ENCODE measurements at places on chromosomes 2 and 18.

- no peak for DNase-seq
These were observed 128.2 kb downstream of the MCFD2 start for GRCh38 chr2:46787364-46787763.

DNA sequence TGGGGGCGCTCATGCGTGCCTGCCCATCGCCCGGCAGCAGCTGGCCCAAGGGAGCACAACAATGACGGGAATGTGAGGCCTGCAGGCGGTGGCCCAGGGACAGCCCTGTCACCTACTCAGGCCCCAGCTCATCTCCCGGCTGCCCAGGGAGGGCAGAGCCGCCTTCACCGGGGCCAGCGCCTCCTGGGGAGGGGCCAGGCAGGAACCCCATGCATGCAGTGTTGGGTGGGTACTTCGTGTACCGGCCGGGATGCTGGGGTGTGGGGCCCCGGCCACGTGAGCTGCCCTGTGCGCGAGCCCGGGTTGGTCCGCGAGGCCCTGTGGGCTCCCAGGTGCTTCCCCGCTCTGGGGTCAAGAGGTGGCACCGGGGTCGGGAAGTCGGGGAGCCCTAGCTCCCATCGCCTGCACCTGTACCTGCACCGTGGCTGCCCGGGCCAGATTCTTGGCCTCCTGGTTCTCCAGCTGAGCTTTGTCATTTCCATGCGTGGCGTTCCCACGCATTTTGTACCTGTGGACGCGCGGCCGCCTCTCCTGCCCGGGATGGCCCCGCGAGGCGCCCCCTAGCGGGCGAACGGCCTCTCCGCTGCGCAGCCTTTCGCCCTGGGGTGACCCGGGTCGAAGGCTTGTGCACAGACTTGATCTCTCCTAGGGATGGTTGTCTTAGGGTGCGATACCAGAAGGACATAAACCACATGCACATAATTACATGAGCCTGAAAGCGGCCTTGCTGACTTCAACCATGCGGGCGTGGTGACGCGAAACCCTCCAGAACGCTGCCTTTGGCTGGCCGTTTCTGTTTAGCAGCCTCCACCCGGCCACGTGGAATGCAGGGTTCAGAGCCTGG, 950 bp downstream of the KLHL30 start:
- no peak for DNase-seq

GRCh38 chr2:11711354-11711716, 35.1 kb upstream of the LPIN1 start:
- DNase-seq = no peak

- no peak for DNase-seq
These were observed 287.9 kb upstream of the KLHL29 start for GRCh38 chr2:23096906-23097602.

GRCh38 chr18:59730896-59731295, 33.7 kb upstream of the CCBE1 start:
- no peak for DNase-seq

DNA sequence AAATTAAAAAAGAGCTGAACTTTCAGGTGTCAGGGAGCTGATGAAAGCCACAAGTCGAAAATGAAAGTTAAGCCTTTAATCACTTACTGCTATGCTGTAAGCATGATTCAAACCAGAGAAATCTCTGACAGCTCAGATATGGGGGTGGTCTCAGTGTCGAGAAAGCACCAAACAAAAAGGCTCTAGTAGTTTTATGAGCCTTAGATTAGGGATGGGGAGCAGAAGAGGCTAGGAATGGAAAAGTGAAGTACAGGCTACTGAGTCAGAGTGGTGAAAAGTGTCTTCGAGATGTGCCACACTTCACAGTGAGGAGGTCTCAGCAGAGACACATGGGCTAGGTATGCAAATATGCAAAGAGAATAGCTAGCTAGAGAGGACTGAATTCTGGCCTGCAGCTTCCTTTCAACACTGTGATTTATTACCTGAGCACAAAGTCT, 482.2 kb downstream of the SPAG16 start:
- DNase-seq = no peak

GRCh38 chr2:237692601-237693290, 65.4 kb downstream of the LRRFIP1 start:
- no peak for DNase-seq

DNA sequence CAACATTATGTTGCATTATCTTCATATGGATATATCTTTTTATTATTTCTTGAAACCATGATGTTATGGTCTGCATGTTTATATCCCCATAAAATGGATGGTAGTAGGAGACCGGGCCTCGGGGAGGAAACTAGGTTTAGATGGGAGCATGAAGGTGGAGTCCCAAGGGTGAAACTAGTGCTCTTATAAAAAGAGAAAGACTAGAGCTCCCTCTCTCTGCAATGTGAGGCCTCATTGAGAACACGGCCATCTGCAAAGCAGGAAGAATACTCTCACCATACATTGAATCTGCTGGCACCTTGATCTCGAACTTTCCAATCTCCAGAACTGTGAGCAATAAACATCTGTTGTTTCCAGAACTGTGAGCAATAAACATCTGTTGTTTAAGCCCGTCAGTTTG, 64.0 kb downstream of the NXPH2 start:
- DNase-seq = no peak

DNA sequence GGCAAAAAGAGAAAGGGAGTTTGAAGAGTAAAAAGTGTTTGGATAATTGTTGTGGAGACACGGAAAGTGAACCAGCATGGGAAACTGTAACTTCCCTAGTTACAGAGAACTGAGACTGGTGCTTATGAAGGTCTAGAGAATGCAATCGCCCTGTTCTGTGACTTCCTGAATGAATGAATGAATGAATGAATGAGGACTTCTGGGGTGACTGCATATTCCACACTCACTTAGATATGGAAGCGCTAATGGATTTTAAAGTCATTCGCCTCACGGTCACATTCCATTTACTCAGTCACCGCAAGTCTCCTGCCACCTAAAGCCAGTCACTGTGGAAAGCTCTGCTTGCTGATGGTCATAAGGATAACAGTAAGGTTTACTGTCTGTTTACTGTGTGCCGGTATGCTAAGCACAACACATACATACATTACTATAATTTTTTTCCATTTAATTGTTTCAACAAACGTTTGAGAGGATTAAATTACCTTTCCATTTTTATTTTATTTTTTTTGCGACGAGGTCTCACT, 138.2 kb downstream of the CABLES1 start:
- no peak for DNase-seq

DNA sequence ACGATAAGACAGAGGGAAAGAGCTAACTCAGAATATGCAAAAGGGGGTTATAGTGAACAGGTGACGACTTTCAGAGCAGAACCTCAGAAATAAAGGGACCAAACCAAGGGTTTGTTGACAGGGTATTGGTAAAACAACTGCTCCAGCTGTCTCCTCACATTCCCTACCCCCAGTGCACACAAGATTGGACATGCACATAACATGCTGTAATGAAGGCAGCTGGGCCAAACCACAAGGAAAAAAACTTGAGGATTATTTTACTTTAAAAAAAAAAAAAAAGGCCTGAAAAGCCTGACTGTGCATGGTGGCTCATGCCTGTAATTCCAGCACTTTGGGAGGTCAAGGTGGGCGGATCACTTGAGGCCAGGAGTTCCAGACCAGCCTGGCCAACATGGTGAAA, 3.5 kb downstream of the RBM43 start:
- no peak for DNase-seq

DNA sequence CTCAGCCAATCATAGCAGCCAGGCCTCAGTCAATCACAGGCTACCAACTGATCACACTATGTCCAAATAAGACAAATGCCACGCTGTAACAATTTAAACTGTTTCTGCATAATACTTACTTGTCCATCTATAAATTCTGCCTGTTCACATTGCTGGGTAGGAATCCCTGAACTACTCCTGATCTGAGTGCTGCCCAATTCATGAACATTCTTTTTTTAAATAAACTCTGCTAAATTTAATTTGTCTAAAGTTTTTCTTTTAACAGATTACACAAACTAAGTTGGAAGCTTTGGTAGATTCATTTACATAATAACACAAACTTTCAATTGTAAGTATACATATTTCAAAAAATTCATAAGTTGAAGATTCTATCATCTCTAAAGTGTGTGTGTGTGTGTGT, 583.0 kb downstream of the ERBB4 start:
- DNase-seq = no peak

DNA sequence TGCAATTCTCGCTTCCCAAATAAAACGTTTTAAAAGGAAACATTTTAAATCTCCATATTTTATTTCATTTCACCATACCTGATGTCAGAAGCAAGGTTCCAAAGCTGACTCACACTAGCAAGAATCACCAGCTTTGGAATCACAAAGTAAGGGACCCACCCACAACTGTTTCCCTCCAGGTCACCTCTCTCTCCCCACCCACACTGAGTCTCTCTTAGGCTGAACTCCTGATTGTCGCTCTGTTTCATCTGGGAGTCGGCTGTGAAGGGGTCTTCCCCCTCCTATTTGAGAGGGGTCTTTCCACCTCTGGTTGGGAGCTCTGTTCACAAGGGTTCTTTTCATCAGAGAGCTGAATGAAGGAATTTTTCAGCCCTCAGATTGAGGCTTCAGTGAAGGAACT, 128.1 kb downstream of the L3MBTL4 start:
- DNase-seq = no peak

- no peak for DNase-seq
These were observed 12.0 kb upstream of the RAB31 start for GRCh38 chr18:9696112-9696511.

GRCh38 chr2:209788925-209789324, 17.3 kb downstream of the UNC80 start:
- no peak for DNase-seq

DNA sequence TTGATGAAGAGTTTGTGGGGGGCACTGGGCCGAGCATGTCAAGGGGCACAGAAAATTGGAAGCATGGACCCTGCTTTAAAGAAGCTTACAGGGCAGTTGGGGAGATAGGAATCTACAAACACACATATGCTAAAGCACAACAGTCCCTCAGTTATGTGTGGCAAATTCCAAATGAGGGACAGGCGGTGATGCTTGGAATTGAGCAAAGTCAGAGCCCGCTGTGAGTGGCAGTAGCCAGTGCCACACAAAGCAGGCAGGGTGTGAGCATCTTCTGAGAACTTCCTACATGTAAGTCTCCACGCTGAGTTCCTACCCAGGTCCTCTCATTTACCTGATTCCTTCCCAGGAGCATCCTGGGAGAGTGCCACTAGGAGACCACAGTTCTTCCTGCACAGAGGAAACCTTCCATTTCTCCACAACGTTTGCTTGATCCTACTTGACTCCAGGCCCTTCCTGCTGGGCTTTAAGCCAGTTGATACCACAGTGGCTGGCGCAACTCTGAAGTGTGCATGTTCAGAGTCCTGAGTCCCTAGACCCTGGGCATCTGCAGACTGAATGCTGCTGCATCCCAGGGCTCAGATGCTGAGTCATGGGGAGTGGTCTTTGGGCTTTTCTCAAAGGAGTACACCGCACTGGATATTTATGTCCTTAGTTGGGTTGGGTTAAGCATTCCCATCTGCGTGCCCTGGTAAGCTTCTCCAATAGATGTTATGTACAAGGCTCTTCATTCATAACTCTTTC, 287.3 kb upstream of the REV1 start:
- no peak for DNase-seq

- DNase-seq = no peak
These were observed 134.3 kb downstream of the TFCP2L1 start for GRCh38 chr2:121150713-121151112.

GRCh38 chr2:88066543-88066942, 1.1 kb upstream of the SMYD1 start:
- no peak for DNase-seq

DNA sequence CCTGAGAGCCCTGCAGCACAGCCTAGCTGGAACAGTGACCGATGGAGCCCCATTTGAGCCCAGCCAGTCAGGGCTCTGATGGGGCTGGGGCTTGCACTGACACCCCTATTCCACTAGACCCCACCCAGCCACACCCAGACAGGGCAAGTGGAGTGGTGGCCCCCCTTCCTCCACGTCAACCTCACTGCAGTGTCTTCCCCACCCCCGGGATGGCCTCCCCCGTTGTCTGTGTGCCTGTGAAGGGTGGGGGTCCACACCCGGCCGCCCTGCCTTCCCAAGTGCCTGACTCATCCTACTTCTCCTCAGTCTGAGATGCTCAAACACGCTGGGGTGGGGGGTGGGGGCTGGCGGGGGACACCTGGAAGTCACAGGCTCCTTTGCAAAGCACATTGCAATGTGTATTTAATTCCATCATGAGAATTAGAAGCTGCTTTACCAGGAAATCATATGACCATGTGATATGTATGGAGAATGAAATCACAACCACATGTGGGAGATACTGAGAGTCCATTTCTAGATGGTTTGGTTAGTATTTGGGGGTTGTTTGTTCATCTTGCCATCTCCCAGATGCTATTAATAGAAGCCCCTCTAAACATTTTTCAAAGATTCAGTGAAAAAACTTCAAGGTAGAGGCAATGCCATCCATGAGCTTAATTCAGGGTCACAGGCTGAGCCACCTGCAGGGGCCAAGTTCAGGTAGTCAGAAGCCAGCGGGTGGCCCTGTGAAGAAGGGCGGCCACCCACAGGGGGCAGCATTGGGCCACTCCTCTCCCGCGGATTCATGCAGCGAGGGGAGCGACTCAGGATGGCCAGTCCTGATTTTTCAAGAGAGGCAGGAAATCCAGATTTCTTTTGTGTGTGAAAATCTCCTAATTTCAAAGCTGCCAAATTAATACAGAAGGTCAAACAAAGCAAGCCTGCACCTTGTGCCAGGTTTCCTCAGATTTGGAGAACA, 22.7 kb upstream of the GMPPA start:
- peak; percentile 41 for DNase-seq

DNA sequence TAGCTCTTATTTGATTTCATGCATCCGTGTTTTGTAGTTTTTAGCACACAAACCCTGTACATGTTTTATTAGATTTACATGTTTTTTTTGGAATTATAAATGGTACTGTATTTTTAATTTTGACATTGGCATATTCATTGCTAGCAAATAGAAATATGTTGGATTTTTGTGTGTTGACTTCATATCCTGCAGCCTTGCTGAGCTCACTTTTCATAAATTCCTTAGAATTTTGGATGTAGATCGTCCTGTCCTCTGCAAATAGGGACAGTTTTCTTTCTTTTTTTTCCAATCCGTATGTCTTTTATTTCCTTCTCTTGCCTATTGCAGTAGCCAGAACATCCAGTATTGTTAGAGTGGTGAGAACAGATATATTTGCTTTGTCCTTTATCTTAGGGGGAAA, 46.7 kb upstream of the GPR17 start:
- DNase-seq = no peak

- DNase-seq = no peak
These were observed 158.3 kb downstream of the LDLRAD4 start for GRCh38 chr18:13376841-13377351.

DNA sequence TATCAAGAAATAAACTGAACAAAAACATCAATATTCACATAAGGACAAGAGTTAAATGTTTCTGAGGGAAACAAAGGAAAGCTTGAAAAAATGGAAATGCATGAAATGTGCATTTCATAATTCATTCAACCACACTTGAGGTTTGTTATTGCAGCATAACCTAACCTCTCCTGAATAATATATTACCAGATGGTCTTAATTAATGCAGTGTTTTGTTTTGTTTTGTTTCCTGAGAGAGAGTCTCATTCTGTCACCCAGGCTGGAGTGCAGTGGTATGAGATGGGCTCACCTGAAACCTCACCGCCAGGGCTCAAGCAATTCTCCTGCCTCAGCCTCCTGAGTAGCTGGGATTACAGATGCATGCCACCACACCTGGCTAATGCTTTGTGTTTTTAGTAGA, 139.9 kb upstream of the PIEZO2 start:
- no peak for DNase-seq

GRCh38 chr2:239078128-239078924, 230.4 kb downstream of the TWIST2 start:
- no peak for DNase-seq
